CD8-positive, alpha-beta T cell (primary cell): ENCODE measurements at places on chromosomes 1 and 21.

- DNase-seq: no peak
Measured at GRCh38 chr1:38777464-38777957, 82.1 kb downstream of the RRAGC start.

- no peak for DNase-seq
Measured at GRCh38 chr1:229111703-229112319, 159.1 kb upstream of the RAB4A start.

- DNase-seq: no peak
Measured at GRCh38 chr1:47178020-47178419, 11.8 kb downstream of the PDZK1IP1 start.

DNA sequence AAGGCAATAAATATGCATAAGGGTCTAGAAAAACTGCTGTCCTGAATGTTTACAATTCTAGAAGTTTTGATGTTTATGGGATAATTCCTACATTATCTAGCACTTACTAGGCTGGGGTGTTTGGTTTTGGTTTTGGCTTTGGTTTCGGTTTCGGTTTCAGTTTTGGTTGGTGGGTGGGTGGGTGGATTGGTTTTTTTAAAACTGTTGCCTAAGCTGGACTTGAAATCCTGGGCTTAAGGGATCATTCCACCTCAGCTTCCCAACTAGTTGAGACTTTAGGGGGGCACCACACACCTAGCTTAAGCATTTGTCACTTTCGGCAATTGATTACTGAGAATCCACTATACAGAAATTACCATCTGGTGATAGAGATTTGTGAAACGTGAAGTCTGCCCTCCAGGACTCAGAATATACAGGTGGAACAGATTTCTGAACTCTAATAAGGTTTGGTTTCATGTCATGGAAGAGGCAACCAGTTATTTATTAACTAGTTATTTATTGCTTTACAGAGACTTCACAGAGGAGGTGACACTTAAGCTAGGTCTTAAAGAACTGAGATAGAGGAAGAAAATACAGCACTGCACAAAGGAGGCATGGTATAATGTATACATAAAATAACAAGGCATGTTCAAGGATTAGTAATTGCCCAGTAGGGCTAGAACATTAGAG is 69.6 kb downstream of the PIK3R3 start:
- peak; percentile 62 for DNase-seq

GRCh38 chr1:64624808-64625207 is 120.1 kb upstream of the RAVER2 start:
- DNase-seq: no peak

DNA sequence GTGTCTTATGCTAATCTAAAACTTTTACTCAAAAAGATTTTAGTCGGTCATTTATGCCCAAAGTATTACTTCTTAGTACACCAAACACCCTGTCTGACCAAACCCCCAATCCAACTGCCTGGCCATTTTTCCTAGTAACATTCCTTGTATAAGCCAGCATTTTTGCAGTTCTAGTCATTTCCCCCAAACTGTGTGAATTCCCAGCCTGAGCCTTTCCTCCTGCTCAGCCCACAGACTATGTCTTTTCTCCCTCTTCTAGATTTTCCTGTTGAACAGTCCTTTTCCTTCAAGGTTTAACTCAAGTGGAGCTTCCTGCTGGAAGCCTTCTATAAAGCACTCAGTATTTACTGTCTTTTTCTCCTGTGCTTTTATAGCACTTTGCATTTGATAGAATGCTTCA is 843.8 kb downstream of the USP25 start:
- DNase-seq: no peak

DNA sequence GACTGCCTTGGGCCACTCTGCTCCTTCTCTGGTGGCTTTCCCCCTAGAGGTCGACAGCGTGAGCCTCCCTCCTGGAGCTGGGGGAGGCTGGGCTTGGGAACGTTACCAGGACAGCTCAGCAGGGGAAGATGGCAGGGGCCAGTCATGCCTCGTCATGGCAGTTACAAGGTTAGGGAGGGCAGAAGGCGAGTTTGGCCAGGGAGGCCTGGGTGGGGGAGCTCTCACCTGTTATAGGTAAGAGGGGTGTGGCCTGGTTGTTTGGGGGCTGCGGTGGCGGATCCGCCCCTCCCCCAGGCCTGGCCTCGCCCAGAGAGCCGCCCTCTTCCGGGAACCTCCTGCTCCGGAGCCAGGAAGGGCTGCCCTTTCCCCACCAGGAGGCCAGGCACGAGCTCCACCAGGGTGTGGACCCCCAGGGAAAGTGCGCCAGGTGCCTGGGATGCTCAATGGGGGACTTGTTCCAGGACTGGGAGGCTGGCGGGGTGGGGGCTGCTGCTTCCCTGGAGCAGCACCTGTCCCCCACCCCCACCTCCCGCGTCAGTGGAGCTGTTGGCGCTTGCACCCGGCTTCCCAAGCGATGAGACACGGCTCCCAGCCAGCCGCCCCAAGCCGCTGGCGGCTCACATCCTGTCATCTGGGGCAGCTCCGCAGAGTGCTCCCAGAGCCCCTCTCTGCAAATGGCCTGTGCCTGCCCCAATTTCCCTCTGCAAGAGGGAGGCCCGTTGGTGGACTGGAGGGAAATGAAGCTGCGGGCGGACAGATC is 23.6 kb upstream of the PKP1 start:
- no peak for DNase-seq

DNA sequence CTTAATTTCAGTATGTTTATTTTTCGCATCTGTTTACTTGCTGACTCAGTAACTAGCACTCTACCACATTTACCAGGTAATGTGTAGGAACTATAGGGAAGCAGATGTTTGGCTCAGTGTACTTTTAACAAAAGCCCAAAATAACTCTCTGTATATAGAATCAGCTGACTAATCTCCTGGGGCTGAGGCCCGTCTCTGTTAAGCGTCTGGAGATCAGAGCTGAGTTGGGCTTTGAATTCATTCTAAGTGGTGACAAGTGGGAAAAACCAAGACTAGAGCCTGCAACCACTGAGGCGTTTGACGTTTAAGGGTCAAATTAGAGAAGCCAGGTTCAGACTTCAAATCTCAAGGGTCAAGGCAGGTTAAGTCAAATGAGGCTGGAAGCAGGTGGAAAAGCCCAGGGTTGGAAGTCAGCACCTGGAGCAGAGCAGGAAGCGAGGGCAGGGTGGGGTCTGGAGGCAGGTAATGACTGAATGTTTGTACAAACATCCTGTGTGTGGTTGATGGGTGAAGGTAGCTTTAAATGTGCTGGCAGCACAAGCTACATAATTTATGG is 56.8 kb upstream of the LYST start:
- peak; percentile 14 for DNase-seq

- DNase-seq: no peak
Measured at GRCh38 chr1:181635110-181635509, 151.8 kb downstream of the CACNA1E start.

DNA sequence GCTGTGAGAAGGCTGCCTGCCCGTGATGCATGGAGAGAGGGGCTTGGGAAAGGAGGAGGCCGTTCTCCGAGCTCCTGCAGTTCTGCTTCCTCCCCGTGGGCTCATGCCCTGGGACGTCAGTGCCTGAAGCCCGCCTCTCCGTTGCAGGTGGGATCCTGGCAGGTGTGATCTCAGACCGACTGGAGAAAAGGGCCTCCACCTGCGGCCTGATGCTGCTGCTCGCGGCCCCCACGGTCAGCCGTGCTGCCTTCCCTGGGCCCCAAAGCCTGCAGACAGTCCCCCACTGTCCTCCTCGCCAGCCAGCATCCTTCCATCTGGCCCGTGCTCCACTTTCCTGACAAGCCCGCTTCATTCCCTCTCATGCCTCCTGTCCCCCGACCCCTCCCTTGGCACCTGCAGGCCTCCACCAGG is 50.9 kb downstream of the SLC37A1 start:
- no peak for DNase-seq

DNA sequence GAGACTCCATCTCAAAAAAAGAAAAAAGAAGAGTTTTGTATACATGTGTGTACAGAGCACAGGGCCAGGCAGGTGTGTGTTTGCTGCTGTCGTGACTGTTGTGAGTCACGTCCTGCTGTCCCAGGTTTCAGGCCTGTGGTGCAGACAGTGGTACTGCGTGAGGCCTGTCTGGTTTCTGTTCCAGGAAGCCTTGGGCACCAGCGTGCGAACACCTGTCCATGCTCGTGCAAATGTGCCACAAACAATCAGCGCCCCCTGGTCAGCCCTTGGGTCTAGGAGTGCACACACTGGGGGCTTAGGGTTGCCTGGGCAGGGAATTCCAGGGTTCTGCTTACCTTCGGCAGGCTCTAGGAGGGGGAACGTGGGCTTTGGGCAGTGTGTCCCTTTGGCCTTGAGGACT is 16.9 kb downstream of the GPR157 start:
- DNase-seq: no peak

GRCh38 chr21:36807422-36807928 is 108.6 kb downstream of the SIM2 start:
- no peak for DNase-seq

GRCh38 chr1:84960371-84960770 is 36.5 kb downstream of the MCOLN2 start:
- DNase-seq: no peak

- DNase-seq: peak; percentile 26
Measured at GRCh38 chr1:52602856-52603600, 857 bp downstream of the GPX7 start.

- DNase-seq: no peak
Measured at GRCh38 chr21:15445327-15445726, 284.5 kb upstream of the USP25 start.

DNA sequence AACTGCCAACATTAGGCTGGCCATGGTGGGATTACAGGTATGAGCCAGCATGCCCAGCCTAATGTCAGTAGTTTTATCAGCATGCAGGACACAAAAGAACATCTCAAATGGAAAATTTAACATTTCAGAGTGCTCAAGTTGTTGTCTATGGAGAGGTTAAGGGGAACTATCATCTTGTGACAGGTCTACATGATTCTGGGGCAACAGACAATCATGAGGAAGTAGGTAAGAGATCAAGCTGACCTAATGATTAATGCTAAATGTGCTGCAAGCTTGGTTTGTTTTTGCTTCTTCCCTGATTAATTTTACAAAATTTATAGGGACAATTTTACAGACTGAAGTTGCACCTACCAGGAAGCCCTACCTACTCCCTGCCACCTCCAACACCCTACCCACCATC is 36.6 kb downstream of the FMO4 start:
- no peak for DNase-seq

DNA sequence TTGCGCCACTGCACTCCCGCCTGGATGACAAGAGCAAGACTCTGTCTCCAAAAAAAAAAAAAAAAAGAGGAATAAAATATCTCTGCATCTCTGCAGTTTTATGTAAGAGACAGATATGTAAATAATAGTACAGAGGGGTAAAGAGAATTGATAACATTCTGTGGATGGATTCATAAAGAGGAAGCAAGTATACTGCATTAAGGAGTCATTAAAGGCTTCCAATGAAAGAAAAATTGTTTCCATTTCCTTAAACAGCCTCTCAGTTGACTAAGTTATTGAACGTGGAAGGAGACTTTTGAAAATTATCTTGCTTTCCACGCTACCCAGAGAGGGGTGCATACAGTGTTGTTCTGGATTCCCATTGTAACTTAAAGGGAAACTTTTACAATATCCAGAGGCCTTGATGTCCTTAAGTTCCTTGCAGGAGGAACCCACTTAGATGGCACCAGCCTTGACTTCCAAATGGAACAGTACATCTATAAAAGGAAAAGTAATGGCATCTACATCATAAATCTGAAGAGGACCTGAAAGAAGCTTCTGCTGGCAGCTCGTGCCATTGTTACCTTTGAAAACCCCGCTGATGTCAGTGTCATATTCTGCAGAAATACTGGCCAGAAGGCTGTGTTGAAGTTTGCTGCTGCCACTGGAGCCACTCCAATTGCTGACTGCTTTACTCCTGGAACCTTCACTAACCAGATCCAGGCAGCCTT is 13.8 kb downstream of the CEP350 start:
- no peak for DNase-seq

DNA sequence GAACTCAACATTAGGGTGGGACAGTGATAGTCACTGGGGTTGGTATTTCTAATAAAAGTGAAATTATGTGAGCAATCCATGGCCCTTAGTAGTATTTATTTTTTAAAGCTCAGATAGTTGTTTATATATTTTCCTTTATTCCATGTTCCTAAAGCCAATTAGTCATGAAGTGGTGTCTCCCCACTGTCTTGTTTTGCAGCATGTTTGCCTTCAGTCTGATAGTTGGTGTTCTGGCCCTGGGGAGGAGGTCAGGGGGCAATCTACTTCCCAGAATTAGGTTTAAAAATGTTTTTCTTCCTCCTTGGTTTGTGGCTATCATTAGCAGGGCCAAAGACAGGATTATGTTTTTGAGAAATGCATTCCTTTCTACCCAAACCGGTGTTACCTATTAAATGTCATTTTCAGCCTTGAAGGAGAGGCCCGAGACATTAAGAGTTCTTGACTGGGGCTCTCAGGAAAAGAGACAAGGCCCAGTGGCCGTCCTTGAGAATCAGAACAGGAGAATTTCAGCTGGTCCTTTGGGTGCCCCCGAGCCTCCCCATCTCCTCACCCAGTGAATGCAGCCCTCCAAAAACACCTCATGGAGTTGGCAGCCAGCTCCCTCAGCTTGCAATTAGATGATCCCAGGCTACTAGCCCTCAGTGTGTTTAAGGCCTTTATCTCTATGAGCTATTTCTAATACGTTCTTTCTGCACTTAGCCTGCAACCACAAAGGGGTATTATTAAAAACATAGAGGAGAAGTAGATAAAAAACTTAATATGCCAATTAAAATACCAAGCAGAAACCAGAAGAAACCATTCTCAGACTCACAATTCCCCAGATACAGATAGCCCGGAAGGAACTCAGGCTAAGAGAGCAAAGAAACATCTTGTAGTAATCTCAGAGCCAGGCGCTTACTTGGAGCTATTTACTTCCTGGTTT is 71.3 kb upstream of the NGF start:
- DNase-seq: no peak

DNA sequence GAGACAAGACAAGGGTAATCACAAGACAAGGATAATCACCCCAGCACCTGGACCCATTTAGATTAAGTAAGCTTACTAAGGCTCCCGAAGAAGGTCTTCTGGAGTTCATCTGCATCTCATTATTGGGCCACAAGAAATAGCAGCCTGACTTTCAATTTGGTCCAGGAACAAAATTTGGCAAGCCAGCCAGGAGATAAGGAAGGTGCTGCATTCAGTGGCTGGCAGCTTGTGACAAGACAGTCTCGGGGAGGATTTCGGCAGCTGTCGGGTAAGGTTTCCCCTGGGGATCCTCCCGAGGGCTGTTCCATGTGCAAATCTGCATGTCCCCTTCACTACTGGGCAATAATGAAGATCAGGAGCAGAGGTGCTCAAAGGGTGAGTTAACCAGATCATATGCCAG is 195.2 kb downstream of the FCRL5 start:
- DNase-seq: no peak

DNA sequence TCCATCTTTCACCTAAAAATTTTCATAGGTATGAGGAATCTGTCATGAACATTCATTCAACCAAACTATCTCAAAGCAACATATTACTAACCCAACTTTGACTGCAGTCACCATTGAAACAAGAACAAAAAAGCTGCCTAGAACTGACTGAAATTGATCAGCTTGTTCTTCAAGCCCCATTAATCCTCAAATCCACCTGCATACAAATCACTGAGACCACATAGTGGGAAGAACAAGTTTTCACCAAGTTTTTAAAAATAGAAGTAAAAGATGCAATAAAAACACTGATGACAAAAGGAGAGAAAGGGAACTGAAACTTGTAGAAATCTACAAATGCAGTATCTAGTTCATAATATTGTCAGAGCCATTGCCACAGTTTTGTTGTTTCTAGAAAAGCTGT is 6.1 kb downstream of the SORT1 start:
- DNase-seq: no peak

- DNase-seq: no peak
Measured at GRCh38 chr1:232016616-232017015, 390.0 kb downstream of the DISC1 start.
